ENCODE measurements at places on chromosomes 16 and 17. TPM values are rescaled to one million over a fixed set of nuclear protein-coding genes. Genes with fewer than 3 reads are reported as not detected.

Gene RBFOX1
- not detected for polyA plus RNA-seq

Gene ARHGAP44
- polyA plus RNA-seq = 0.09 TPM

Gene MPO
- polyA plus RNA-seq = not detected

Gene CHST6
- not detected for polyA plus RNA-seq

Gene CA7
- polyA plus RNA-seq = not detected

GRCh38 chr16:87304951-87305350, 12.2 kb downstream of the C16orf95 start:
- H3K27me3 ChIP-seq = no peaks in the 10 kb centered on the region
- no peak overlapping the region for H3K4me3 ChIP-seq
- no peaks in the 10 kb centered on the region for H3K36me3 ChIP-seq
- no peaks in the 10 kb centered on the region for H3K4me1 ChIP-seq
- DNase-seq = no peak

- H3K27ac ChIP-seq = no peak overlapping the region
- no peak for DNase-seq
- no peak overlapping the region for H3K4me3 ChIP-seq
- H3K27me3 ChIP-seq = no peaks in the 10 kb centered on the region
Measured at GRCh38 chr16:83554096-83554495, 253.7 kb upstream of the HSBP1 start.

GRCh38 chr16:85328676-85329058, 216.4 kb upstream of the CIBAR2 start:
- no peak overlapping the region for H3K4me3 ChIP-seq
- H3K36me3 ChIP-seq = no peaks in the 10 kb centered on the region
- H3K27me3 ChIP-seq = no peaks in the 10 kb centered on the region
- H3K27ac ChIP-seq = no peak overlapping the region
- no peaks in the 10 kb centered on the region for H3K4me1 ChIP-seq
- DNase-seq = no peak

DNA sequence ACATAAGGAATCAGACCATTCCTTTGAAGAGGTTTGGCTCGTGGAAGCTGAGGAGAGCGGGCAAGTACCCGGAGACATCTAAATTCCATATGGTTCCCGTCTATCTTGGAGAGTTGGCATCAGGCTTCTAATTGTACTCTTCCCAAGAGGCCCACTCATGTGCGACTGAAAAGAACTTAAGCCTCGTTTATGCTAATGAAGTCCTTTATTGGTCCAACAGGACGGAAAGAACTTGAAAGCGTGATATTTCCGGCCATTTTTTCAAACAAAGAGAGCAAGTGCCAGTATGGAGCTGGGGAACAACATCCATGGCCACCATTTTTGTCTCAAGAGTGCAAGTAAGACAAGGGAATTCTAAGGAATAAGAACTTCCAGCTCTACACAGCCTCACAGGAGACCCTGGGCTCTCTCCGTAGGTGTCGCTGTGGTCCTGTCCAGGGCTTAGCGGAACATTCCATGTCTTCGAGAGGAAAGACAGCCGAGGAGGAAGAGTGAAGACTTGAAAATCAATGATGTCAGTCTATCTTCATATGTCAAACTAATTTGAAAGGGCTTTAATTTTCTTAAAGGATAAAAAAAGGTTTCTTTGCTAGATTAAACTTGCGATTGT, 566.0 kb upstream of the PSMD7 start:
- H3K4me1 ChIP-seq = no peaks in the 10 kb centered on the region
- H3K27me3 ChIP-seq = no peaks in the 10 kb centered on the region
- H3K36me3 ChIP-seq = no peaks in the 10 kb centered on the region
- H3K27ac ChIP-seq = no peak overlapping the region
- H3K4me3 ChIP-seq = no peak overlapping the region

DNA sequence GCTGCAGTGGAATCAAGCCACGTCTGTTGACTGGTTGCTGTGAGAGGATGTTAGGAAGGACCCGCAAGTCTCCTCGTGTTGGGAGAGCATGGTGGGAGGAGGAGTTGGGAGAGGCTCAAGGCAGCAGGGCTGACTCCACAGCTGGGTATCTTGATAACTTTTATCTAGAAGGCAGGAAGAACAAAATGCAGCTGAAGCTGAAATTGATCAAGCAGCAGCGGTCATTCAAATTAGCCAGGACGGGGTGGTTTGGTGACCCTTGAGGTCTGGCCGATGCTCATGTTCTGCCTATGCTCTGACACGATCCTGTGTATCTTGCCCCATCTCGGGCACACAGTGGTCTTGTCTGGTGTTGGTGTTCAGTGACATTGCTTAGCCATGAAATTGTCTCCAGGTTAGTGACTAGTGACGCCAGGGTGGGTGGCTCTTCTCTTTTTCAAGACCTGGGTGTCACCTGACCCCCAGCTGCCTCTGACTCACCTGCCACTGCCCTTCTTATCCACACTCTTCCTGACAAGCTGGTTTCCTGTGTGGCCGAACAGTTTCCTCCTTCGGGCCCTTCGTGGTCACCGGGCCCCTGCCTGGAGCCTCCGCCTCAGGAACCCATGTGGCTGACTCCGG, 19.1 kb downstream of the NPTX1 start:
- no peaks in the 10 kb centered on the region for H3K27me3 ChIP-seq
- no peak for DNase-seq
- H3K36me3 ChIP-seq = no peaks in the 10 kb centered on the region
- no peak overlapping the region for H3K4me3 ChIP-seq

DNA sequence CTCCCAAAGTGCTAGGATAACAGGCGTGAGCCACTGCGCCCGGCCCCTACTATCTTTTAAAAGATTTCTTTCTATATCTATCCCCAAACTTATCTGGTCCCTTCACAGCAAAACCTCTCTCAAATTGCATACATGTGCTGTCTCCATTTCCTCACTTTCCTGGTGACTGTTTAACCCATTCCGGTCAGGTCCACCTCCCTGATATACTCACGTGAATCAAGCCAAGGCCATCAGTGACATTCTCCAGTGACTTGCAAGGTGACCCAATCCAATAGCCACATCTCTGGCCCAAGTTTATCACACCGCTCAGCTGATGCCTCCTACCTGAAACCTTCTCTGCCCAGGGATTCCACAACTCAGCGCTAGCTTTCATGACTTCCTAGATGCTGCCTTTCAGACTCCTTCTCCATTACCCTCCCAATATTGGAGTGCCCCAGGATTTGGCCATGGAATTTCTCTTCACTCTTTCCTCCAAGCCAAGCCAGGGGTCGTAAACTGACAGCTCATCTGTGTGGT, 1.4 kb upstream of the CTCF start:
- no peaks in the 10 kb centered on the region for H3K27me3 ChIP-seq
- H3K4me3 ChIP-seq = peak overlapping the region; percentile 72
- no peak for DNase-seq
- H3K4me1 ChIP-seq = peaks cover 45% of the 10 kb centered on the region
- no peaks in the 10 kb centered on the region for H3K36me3 ChIP-seq
- H3K27ac ChIP-seq = peak overlapping the region; percentile 98

GRCh38 chr17:57585341-57586195, 159.5 kb downstream of the CCDC182 start:
- no peak for DNase-seq
- H3K4me3 ChIP-seq = no peak overlapping the region
- H3K4me1 ChIP-seq = no peaks in the 10 kb centered on the region
- H3K27me3 ChIP-seq = no peaks in the 10 kb centered on the region
- no peaks in the 10 kb centered on the region for H3K36me3 ChIP-seq
- no peak overlapping the region for H3K27ac ChIP-seq

DNA sequence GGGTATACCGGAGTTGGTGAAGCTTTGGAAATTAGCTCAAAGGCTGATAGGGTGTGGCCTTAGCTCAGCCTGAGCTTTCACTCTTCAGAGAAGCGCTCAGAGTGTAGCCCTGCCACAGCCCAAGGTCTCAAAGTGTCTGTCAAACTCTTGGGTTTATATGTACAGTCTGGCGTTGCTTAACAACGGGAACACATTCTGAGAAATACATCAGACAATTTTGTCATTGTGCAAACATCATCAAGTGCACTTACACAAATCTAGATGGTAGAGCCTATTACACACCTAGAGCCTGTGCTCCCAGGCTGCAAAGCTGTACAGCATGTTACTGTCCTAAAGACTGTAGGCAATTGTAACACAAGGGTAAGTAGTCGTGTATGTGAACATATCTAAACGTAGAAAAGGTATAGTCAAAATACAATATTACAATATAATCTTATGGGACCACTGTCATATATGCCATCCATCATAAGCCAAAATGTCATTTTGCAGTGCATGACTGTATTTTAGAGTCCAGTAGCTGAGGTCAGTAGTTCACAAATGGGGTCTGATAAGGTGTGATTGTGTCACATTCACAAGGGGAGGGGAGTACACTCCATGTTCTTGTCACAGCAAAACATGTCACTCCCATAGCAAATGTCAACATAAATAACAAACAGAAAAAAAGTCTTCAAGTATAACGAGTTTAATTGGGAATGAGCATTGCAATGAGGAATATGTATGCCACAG, 20.6 kb downstream of the CHAD start:
- no peak overlapping the region for H3K4me3 ChIP-seq
- no peaks in the 10 kb centered on the region for H3K4me1 ChIP-seq
- no peaks in the 10 kb centered on the region for H3K27me3 ChIP-seq
- no peak for DNase-seq

DNA sequence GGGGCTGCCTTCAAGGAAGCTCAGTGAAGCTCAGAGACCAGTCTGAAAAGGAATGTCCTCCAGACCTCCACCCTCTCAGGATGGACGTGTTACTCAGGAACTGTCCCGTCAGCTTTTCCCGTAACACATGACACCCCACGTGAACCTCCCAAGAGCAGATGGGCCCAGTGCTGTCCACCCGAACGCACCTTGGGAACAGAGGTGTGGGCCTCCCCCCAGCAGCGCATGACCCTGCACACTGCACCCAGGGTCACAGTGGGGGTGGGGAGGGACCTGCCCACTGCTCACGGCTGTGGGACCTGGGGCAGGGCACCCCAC, 21.9 kb downstream of the SLC7A5 start:
- no peak overlapping the region for H3K27ac ChIP-seq
- DNase-seq = no peak
- no peak overlapping the region for H3K4me3 ChIP-seq
- H3K27me3 ChIP-seq = no peaks in the 10 kb centered on the region
- H3K4me1 ChIP-seq = peaks cover 11% of the 10 kb centered on the region

All from naive thymus-derived CD4-positive, alpha-beta T cell (primary cell).